H9 (cell line): ENCODE measurements at places on chromosomes 2 and 18. TPM values are rescaled to one million over a fixed set of nuclear protein-coding genes. Genes with fewer than 3 reads are reported as not detected.

The NOP58 gene
- 164 and 168 TPM in 2 replicates for total RNA-seq

The ZSWIM2 gene
- total RNA-seq = not detected in 2 replicates

The KIF1A gene
- total RNA-seq = 188 and 204 TPM in 2 replicates

The CROCC2 gene
- total RNA-seq = not detected in 2 replicates

- DNase-seq = no peak
- peaks cover 6% of the 10 kb centered on the region; the same call in 1 of the 2 replicates for H3K36me3 ChIP-seq
- no peaks in the 10 kb centered on the region for H3K27me3 ChIP-seq
- no peak overlapping the region for H3K4me3 ChIP-seq
These were observed 64.1 kb downstream of the SIGLEC15 start for GRCh38 chr18:45889419-45890064.

DNA sequence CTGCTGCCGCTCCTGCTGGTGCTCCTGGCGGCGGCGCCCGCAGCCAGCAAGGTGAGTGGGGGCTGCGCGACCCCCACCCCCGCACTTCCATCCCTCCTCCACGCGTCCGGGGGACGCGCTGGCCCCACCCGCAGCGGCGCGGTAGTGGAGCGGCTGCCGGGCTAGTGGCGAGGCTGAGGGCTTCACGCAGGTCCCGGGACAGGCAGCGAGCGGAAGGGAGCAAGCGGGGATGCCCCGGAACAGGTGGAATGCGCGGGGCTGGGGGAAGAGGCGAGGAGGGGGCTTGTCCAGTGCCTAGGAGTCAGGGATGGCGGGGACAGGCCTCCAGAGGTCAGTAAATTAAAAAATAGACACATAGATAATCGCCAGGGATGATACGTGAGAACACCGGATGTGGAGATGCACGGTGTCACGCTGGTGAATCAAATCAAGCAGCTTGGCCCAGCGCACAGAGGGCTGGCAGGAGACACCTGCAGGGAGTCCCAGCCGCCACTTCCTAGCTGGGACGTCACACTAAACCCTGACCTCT is 403 bp downstream of the COL4A3 start:
- peak; percentile 55 for DNase-seq
- no peak overlapping the region for H3K27ac ChIP-seq
- H3K4me1 ChIP-seq = no peaks in the 10 kb centered on the region; the same call in 1 of the 2 replicates
- peaks cover 6% of the 10 kb centered on the region; the same call in 1 of the 2 replicates for H3K27me3 ChIP-seq

The OBSL1 gene
- total RNA-seq = 139 and 140 TPM in 2 replicates

DNA sequence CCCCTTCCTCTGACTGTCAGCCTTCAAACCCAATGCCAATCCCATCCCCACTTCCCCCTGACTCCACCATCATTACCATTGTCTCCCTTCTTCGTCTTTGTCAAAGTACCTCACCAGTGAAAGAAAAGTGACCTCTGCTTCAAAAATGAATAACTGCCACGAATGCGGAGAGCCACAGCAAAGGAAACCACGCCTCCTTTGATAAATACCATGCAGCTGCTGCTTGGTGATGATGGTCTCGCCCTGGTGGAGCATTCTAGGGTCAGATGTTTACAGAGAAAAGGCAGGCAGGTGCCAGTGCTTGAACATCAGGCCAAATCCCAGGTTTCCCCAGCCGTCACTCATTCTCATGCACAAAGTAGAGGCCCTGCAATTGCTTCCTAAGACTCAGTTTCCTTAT is 162.2 kb downstream of the BCL11A start:
- H3K27me3 ChIP-seq = no peaks in the 10 kb centered on the region
- H3K36me3 ChIP-seq = no peaks in the 10 kb centered on the region
- DNase-seq = no peak
- H3K27ac ChIP-seq = no peak overlapping the region

DNA sequence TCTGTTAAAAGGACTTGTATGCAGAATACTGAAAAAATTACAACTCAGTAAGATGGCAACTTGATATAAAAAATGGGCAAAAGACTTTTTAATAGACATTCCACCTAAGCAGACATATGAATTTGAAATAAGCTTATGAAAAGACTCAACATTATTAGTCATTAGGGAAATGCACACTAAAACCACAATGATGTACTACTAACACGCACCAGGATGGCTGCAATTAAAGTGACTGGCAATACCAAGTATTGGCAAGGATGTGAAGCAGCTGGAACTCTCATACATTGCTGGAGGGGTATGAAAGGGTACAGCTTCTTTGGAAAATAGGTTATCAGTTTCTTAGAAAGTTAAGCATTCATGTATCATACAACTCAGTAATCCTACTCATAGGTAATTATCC is 3.2 kb upstream of the ENOSF1 start:
- no peak overlapping the region for H3K27ac ChIP-seq
- H3K4me3 ChIP-seq = no peak overlapping the region
- no peak for DNase-seq
- no peaks in the 10 kb centered on the region for H3K27me3 ChIP-seq
- no peaks in the 10 kb centered on the region for H3K36me3 ChIP-seq
